ENCODE measurements at places on chromosomes 2 and 18.

GRCh38 chr2:50777954-50778353 is 254.0 kb downstream of the NRXN1 start:
- no peak for DNase-seq

DNA sequence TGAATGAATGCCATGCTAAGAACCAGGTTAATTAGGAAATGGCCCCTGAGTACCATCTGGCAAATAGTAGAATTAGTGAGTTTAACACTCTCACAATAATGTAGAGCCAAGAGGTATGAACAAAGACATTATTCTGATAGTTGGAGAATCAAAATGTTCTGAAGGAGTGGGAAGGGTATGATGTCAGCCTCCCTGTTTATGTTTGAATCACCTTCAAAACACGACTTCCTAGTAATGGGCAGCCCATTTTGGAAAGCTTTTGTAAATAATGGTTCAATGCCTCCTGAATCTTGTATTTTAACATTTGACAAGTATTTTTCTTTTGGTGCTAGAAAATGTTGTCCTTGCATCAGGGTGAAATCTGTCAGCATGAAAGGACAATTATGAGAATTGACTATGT is 108.3 kb downstream of the DSEL start:
- no peak for DNase-seq

GRCh38 chr18:2009942-2010697 is 561.2 kb downstream of the METTL4 start:
- DNase-seq, result no peak

- no peak for DNase-seq
Observed at GRCh38 chr2:83103613-83104012, 1355.5 kb downstream of the SUCLG1 start.

DNA sequence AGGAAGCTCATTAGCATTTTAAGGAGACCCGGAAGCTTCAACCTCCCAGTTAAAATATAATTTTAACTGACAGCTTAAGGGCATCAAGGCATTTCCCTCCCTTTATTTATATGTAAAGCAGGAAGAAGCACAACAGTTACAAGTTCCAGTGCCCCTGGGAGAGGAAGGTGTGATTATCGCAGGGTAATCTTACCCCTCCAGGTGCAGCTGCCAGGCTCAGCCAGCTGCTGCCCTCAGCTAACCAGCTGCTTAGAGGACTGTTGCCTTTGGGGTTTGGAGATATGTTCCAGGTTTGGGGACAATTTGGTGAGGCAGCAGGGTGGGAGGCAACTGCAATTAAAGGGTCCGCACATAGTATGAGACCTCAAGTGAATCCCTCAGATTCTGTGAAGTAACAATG is 55.3 kb upstream of the SETBP1 start:
- no peak for DNase-seq

GRCh38 chr2:15956751-15957736 is 16.7 kb downstream of the MYCN start:
- DNase-seq, result no peak

- no peak for DNase-seq
Observed at GRCh38 chr2:3617198-3617890, 22.4 kb downstream of the COLEC11 start.

DNA sequence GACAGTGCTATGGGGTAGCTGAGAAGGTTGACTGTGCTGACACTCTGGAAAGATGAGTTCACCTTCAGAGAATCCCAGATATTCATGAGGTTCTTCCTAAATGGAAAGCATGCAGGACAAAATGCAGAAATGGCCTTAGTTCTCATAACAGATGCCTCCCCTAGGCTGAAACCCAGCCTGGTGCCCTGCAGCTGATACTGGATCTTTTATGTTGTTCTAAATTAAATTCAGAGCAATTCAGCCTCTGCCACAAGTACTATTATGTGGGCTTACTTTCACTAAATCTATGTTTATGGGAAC is 172.0 kb upstream of the SERPINE2 start:
- no peak for DNase-seq

- DNase-seq, result peak; percentile 64
Observed at GRCh38 chr2:241844066-241844728, 14.5 kb downstream of the PDCD1 start.

All from CD4-positive, CD25-positive, alpha-beta regulatory T cell (primary cell).